ENCODE measurements at places on chromosomes 7 and 10.

GRCh38 chr7:139883814-139884213 lies 54.8 kb downstream of the TBXAS1 start:
- no peak for DNase-seq

GRCh38 chr7:31105256-31105950 lies 53.3 kb downstream of the ADCYAP1R1 start:
- DNase-seq = no peak

DNA sequence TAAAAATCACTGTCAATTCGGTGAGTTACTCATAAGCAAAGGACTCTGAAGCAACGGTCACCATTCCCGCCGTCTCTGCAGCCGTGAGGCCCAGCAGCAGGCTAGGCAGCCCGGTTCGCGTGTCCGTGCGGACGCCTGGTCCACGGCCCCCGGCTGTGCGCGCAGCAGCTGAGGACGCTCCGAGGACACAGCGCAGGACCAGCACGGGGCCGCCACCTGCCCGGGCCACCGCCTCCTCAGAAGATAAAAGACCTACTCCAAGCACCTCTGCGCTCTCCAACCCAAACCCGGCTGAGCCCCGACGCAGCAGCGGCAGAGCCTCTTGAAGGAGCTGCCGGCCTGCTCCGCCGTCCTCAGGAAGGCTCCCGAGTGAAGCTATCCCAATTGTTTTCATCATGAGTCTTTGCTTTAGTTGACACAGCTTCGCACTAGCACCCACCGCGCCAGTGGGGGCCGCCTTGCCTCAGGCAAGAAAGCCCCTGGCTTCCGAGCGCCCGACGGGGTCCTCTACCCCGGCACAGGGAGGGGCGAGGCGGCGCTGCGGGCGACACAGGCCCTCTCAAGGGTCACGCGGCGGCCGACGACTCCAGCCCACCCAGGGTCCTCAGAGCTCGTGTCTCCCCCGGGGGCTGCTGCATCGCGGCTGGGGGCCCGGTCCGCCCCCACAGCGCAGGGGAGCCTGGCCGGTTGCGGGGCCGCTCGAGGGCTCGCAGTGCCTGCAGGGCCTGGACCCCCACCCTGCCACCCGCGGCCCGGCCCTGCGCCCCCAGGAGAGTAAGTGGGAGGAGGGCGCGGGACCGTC lies 16.9 kb upstream of the GPR146 start:
- no peak for DNase-seq

GRCh38 chr10:128009372-128010126 lies 102.6 kb downstream of the PTPRE start:
- DNase-seq = no peak

GRCh38 chr7:83355143-83355542 lies 192.5 kb upstream of the PCLO start:
- DNase-seq = no peak

DNA sequence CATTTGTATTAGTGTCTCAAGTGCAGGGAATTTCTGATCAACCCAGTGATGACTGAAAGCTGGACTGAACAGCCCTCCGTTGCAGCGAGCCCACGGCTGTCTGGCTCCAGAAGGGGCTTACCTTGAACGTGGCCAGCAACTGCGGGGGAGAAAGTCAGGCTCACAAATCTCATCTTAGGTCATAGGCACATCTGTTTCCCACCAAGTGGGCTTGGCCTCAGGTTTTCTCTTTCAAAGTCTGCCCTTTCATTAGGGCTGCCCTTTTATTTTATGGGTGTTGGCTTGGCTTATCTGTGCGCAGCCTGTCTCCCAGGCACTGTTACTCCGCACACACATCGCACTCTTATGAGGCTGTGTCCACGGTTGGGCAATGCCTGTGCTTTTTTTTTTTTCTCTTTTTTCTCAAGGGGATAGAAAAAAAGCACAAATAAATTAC lies 178.0 kb downstream of the JCAD start:
- no peak for DNase-seq

DNA sequence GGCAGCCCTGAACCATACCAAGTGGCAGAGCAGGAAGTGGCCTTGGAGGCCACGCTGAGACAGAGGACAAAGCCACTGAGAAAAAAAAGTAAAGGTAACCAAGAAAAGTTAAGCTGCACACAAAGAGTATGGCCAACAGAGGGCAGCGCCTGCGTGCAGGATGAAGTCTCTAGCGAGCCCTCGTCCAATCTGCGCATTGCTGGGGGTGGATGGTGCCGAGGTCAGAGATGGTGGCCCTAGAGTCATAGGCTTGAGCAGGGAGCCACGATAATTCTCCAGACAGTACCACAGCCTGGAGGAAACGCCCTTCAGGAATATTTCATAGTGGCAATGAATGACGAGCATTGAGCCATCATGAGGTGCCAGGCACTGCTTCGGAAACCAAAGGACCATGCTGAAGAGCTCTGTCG lies 9.7 kb downstream of the ATP6V0E2 start:
- no peak for DNase-seq
